Activated naive CD4-positive, alpha-beta T cell (primary cell): ENCODE measurements at places on chromosomes 12 and 14.

- DNase-seq, result no peak
Measured at GRCh38 chr14:99769123-99769522, 24.1 kb upstream of the EML1 start.

DNA sequence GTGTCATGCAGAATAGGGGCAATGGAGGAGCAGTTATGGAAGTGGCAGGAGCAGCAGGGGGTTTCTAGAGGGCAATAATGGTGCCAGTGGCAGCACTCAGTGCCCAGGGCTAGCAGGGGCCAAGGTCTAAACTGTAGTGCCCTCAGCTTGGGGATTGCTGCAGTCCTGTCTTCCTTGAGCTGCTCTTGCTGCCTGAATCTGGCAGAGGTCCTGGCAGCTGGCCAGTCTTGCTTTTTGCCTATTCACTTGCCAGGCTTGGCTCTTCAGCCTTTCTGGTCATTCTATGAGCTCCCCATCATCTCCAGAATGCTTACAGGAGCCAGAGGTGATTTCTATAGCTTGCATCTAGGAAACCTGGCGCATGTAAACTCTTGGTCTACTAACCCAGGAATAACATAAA lies 72.0 kb downstream of the SUDS3 start:
- DNase-seq, result no peak

DNA sequence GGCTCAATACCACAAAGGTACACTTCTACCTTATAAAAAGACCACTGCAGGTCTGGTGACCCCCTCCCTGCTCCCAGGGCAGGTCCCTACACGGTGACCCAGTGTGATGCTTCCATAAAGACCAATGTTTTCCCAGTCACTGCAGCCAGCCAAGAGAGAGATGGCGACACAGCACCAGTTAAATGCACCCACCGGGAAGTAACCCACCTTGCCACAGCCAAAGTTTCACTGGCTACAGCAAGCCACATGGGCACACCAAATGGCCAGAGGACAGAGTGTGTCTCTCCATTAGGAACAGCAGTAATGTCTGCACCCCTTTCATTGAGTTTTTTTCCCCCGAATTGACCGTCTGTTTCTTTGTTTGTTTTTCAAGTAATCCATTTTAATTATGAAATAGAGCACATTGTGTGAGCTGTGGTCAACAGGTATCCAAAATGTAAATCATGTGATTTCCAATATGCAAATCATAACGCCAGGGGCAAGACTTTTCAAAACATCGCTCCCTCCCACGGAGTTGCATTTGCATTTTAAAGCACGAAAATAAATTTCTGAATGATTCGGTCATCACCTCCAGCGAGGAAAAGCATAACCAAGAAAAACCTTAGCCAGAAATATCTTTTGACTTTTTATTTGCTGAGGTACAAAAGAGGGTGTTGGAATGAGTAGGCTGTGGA lies 48.9 kb upstream of the EML1 start:
- no peak for DNase-seq

- DNase-seq, result no peak
Measured at GRCh38 chr14:70585231-70585630, 15.2 kb downstream of the MED6 start.

GRCh38 chr12:22626406-22626805 lies 1.4 kb downstream of the ETNK1 start:
- no peak for DNase-seq

DNA sequence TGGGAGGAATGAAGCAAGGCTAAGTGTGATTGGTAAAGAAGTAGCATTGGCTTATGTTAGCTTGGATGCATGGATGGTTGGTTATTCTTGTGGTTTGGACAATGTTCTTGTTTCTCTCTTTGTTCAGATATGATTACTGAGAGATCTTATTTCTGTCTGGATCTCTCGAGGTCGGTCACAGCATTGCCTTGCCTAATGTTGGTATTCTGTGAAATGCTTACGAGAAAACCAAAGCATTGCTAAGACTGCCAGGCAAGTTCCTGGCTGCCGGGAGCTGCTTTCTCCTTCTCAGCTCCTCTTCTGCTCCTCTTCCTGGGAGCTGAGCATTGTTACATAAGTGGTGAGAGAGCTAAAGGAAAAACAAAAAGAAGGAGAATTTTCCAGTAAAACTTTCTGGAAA lies 7.4 kb upstream of the RND1 start:
- no peak for DNase-seq

DNA sequence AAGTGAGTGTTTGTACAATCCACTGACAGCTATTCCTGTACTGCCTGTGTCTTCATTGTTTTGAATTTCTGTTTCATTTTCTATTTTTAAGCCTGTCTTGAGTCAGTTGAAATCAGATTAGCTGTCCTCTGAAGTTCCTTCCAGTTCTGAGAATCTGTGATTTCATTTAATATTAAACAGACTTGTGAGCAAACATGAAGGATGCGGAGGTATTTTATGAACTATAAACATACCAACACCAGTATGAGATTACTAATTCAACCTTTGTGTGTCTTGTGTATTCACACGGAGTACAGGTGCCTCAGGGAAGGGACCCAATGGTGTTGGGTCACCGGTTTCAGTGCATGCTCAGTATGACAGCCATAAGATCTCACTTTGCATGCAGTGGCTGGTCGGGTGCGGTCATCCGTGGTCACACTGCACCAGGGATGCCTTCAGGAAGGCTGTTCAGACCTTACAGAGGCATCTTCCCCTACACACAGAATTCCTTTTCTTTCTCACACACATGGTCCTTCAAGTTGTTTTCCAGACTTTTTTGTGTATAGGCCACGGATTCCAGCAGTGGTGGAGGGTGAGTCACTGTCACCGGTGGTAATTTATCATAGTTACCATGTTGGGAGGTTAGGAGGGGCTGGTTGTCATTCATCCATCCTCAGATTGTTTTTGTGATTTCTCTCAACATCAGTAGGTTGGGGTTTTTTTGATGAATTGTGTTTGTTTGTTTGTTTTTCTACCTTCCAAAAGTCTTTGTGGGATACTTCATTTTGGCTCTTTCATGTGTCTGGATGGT lies 103.0 kb upstream of the SFSWAP start:
- DNase-seq, result no peak
